ENCODE measurements at places on chromosomes 7 and 10. TPM values are rescaled to one million over a fixed set of nuclear protein-coding genes. Genes with fewer than 3 reads are reported as not detected.

GRCh38 chr10:20415684-20416083 lies 481.4 kb downstream of the NEBL start:
- no peak for DNase-seq
- no peak overlapping the region for H3K27ac ChIP-seq
- no peaks in the 10 kb centered on the region for H3K4me1 ChIP-seq

DNA sequence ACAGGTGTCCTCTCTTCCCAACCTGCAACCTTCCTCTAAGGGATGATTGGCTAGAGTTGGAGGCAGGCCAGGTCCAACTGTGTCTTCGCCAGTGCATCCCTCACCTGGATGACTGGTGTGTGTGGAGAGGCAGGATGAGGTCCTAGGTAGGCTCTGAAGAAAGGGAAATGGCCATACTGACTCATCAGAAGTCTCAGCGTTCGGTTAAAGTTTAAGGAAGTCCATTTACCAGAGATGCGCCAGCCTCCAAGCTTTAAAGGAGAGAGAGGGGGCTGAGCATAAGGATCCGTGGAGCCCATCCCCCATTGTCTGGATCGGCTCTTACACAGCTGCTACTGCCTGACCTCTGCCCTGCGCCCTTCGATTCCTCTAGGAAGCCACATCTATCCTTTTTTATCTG lies 4.4 kb downstream of the KEL start:
- H3K27me3 ChIP-seq: peaks cover 18% of the 10 kb centered on the region
- H3K4me3 ChIP-seq: no peak overlapping the region
- no peak overlapping the region for H3K27ac ChIP-seq
- H3K36me3 ChIP-seq: no peaks in the 10 kb centered on the region

DNA sequence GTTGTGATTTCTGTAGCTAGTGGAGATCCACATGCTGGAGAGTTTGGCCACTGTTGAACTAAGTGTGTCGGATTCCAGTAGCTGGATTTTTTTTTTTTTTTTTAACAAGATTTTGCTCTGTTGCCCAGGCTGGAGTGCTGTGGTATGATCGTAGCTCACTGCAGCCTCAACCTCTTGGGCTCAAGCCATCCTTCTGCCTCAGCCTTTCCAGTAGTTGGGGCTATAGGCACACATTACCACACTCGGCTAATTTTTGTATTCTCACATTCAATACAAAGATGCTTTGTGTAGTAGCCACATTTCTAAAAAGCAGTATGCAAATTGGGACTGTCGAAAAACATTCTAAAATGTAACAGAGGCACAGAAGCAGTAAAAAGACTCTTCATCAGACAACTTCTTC lies 63.5 kb downstream of the RABGEF1 start:
- H3K27me3 ChIP-seq: no peaks in the 10 kb centered on the region
- H3K36me3 ChIP-seq: peaks cover 58% of the 10 kb centered on the region
- H3K4me1 ChIP-seq: no peaks in the 10 kb centered on the region

GRCh38 chr7:31382722-31383121 lies 42.2 kb upstream of the NEUROD6 start:
- H3K27ac ChIP-seq: no peak overlapping the region
- H3K36me3 ChIP-seq: no peaks in the 10 kb centered on the region
- no peaks in the 10 kb centered on the region for H3K4me1 ChIP-seq
- H3K27me3 ChIP-seq: no peaks in the 10 kb centered on the region

GRCh38 chr10:98487649-98488048 lies 40.9 kb upstream of the HPS1 start:
- no peak for DNase-seq
- H3K27ac ChIP-seq: no peak overlapping the region
- H3K4me1 ChIP-seq: no peaks in the 10 kb centered on the region
- peaks cover 2% of the 10 kb centered on the region for H3K27me3 ChIP-seq

GRCh38 chr7:133950855-133951254 lies 176.3 kb upstream of the LRGUK start:
- no peaks in the 10 kb centered on the region for H3K27me3 ChIP-seq
- no peak for DNase-seq
- no peaks in the 10 kb centered on the region for H3K4me1 ChIP-seq
- H3K4me3 ChIP-seq: no peak overlapping the region
- no peaks in the 10 kb centered on the region for H3K36me3 ChIP-seq

DNA sequence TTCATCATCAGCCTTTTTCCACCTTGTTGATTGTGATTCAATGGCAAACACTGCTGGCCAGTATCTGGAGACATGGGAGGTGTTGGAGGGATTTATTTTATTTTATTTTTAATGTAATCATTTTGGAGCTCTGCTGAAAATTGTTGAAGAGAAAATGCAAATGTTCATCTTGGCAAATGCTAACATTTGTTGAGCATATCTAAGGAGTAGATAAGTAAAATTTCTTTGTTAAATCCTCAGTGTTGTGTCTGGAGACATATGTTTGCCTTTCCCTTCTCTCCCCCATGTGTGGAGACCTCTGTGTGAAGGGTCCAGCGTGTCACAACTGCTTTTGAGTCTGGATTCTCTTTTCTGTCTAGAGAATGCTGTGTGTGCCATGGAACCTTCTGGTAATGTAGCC lies 300.3 kb downstream of the FZD1 start:
- H3K36me3 ChIP-seq: no peaks in the 10 kb centered on the region
- H3K4me3 ChIP-seq: no peak overlapping the region
- DNase-seq: no peak
- H3K27me3 ChIP-seq: no peaks in the 10 kb centered on the region

- DNase-seq: no peak
- no peak overlapping the region for H3K27ac ChIP-seq
Observed at GRCh38 chr7:117870448-117871130, 2.7 kb downstream of the CTTNBP2 start.

KCNH2 gene
- total RNA-seq: 0.41 TPM

MYO1G gene
- total RNA-seq: 442 TPM

EEPD1 gene
- total RNA-seq: 0.67 TPM

PIK3CG gene
- 36.6 TPM for total RNA-seq

GPR37 gene
- not detected for total RNA-seq

ACHE gene
- total RNA-seq: 0.21 TPM

ACTL6B gene
- not detected for total RNA-seq

KLF14 gene
- not detected for total RNA-seq

AKR1C1 gene
- 0.97 TPM for total RNA-seq
